ENCODE measurements at places on chromosomes 1 and 21.

DNA sequence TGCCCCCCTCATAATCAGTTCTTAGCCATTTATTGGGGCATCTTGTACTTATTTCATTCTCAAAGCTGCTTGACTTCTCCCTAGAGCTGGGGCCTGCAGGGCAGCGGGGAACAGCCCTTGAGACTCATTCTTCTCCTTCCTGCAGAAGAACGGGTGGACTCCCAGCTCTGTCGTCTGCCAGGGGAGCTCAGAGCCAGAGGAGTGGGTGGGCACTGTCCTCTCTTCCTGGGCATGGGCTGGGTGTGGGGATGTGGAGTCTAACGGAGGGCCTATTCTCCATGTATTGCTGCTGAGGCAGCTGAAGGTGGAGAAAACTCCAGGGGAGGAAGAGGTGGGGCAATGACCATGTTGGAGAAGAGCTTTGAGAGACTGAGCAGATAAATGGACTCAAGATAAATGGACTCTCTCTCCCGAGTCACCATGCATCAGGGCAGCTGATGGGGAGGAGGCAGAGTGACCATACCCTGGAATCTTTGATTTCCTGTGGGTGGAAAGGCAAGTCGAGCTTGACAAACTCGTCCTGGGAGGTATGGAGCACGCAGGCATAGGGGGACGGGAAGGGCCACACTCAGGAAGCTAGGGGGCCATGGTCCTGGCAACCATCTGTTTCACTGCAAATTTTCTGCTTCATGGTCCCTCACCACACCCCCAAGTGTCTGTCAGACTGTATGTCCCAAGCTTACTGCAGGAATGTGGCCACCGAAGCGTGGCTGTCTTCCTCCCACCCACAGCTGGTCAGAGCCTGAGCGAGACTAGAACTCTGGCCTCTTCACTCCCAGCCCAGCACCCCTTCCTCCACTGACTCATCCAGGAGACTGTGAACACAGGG lies 56.9 kb upstream of the ATP2B4 start:
- no peak for DNase-seq

- DNase-seq = peak; percentile 22
Measured at GRCh38 chr1:165914136-165914798, 86.9 kb downstream of the UCK2 start.

DNA sequence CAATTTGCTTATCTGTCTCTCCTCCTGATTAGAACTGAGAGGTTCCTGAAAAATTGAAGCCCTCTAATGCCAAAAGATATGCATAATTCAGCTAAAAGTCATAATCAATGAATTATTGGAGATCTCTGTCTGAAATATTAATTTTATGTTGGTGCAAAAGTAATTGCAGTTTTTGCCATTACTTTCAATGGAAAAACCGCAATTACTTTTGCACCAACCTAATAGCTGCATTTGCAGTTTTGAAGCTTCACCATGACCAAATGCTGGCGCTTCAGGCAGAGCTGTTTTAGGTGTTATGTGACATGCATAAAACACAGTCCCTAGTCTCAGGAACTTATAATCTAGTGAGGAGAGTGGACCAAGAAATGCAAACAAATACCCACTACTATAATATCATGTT lies 29.7 kb upstream of the FASLG start:
- DNase-seq = no peak

DNA sequence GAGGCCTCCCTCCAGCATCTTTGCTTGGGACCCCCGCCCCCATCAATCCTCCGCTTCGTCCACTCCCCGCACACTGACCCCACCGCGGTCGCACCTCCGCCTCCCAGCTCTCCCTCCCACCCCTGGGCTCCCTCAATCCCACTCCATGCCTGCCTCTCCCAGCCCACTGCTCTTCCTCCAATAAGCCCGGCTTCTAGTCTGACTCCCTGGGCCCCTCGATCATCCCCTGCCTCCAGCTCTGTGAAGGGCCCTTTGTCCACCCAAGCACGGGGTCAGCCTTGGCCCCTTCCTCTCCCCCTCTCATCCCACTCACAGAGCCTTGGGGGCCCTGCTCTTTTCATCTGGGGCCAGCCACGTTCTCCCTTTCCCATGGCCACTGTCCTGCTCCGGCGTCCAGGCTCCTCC lies 1.5 kb upstream of the TMEM200B start:
- DNase-seq = no peak

- DNase-seq = no peak
Measured at GRCh38 chr1:174580801-174581200, 133.0 kb downstream of the GPR52 start.

DNA sequence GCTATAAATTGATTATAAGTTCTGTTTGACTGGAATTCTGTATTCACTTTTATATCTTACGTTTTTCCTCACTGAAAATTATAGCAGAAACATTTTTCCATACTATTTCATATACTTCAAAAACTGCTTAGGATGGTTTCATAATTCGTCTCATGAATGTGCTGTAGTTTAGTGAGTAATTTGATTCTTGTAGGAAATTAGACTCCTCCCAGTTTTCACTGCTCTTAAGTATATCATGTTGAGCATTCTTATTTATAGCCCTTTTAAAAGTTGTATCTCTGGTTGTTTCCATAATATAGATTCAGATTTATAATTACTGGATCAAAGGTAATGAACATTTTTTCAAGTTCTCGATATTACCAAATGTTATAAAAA lies 250.6 kb downstream of the FMN2 start:
- no peak for DNase-seq

DNA sequence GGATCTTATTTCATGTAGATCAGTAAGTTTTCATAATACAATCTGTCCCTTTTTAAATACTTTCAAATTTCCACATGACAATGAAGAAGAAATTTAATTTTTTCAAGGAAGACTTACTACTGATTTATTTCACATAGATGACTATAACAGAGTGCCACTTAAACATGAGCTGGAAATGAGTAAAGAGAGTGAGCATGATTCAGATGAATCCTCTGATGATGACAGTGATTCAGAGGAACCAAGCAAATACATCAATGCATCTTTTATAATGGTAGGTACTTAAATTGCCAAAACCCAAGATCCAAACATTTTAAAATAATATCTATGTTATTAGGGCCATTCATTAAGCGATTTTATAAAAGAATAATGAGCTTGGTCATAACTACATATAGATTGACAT lies 110.4 kb downstream of the PTPRC start:
- DNase-seq = no peak

GRCh38 chr21:44947930-44948331 lies 8.1 kb downstream of the SLX9 start:
- DNase-seq = no peak

GRCh38 chr1:223012176-223012788 lies 130.8 kb downstream of the TLR5 start:
- DNase-seq = no peak

- DNase-seq = no peak
Measured at GRCh38 chr1:26907071-26907917, 6.5 kb downstream of the NR0B2 start.

DNA sequence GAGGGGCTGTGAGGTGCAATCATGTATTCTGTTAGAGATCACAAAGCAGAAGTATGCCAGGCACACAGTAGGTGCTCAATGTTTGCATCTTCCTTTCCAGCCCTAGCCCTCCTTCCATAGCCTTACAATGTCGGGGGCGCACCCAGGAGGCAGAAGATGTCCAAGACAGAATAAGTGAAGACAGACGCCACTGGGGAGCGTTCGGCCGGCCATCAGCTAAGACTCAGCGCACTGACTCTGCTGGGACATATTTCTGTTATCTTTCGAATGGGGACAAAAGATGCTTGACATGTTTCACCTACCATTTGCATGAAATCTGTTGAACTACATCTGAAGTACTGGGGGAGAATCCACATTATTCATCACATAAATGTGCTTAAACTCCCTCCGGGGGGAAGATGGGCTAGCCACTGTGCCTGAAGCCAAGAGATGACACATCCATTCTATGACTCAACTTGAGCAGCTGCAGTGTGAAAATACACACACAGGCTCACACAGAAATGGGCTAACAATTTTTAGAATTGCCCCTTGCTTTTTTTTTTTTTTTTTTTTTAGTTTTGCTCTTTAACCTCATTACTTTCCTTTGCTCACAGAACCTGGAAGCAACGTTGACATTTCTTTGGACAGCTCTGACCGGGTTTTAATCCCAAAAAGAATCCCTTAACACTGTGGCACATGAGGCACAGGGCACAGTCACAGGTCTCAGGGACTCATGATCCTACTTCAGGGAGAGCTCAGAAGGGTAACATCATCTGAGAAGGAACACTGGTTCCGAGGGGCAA lies 7.9 kb downstream of the TIAM1 start:
- DNase-seq = no peak

DNA sequence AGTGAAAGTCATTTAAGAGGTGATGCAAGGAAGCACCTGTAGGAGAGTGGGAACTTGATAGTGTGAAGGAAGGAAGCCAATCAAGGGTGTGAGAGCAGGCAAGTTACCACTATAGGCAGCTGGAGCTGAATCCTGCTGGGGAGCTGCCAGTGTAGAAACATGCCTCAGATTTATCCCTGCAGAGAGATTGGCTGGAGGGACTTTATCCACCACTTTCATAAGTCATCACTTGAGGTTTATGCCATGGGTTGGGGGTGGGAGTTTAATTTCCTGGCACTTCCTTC lies 443.6 kb downstream of the PLPP3 start:
- no peak for DNase-seq

DNA sequence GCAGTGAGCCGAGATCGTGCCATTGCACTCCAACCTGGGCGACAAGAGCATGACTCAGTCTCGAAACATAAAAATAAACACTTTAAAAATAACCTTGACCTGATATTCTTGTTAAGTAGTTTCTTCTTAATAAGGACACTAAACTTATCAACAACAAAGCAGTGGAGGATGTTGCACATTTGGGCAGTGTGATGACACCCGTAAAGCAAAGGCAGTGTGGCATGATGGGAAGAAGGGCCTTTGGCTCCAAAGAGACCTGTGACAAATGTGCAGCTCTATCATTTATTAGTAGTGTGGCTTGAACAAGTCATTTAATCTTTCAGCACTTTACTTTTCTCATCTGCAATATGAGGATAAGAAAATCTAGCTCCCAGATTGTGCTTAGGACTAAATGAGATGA lies 348.0 kb upstream of the PLD5 start:
- DNase-seq = no peak

DNA sequence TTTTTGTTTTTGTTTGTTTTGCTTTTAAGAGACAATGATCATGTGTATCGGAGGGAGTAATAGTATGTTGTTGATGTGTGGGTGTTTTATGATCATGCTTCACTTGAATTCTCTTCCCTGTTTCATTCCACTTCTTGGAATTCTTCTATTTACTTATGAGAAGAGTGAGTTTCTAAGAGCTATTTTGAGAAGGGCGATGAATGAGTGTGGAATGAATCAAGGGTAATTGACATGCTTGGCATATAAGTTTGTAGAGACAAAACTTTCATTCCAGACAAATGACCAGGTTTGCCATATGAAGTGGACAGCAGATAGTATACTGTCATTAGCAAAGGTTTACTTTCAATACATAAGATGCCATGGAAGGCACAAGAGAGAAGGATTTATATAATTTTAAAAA lies 42.3 kb upstream of the PDC start:
- DNase-seq = no peak

DNA sequence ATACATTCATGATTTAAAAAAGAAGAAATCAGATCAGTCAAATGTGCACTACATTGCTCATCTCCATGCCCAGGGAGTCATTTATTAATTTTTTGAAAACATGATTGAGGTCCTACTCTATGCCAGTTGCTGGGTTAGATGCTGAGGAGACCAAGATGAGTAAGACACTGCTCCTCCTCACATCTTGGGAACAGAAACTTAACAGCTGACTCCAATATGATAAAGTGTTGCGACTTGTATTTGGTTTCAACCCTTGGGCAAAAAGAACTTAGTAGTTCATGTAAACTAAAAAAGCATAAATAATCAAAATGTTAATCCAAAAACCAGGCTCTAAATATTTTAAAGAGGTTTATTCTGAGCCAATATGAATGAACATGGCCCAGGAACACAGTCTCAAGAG lies 56.9 kb downstream of the OPTC start:
- no peak for DNase-seq

GRCh38 chr1:154329551-154330131 lies 4.3 kb downstream of the ATP8B2 start:
- no peak for DNase-seq

GRCh38 chr1:241660424-241660972 lies 8.4 kb downstream of the WDR64 start:
- no peak for DNase-seq

DNA sequence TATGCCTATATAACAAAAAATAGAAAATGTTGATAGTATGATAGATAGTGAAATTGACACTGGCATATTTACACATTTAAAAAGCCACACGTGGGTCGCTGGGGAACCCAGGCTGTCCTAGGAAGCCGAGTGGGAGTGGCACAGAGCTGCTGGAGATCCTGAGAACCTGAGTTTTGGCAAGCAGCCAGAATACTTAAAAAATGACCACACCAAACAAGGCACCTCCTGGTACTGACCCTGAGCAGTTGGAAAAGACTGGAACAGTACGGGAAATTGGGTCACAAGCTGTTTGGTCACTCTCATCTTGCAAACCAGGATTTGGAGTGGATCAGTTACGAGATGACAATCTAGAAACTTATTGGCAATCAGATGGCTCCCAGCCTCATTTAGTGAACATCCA lies 111.5 kb downstream of the ZFYVE9 start:
- DNase-seq = no peak

GRCh38 chr1:9657521-9658032 lies 6.0 kb downstream of the PIK3CD start:
- DNase-seq = no peak

DNA sequence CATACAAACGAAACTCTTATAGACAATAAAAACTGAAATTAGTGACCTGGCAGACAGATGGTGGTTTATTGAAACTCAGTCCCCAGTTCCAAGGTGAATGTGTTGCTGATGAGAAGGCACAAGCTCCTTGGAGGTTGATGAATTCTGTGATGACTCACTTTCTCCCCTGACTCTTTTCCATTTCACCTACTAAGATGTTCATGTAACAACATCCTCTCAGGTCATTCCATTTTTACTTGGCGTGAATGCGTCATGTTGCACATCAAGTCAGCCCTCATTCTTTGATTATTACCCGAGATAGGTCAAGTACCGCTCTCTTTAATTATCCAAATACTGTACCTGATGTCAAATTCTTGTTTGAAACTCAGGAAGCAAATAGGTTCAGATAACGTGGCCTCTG lies 10.1 kb upstream of the IL10RB start:
- no peak for DNase-seq

DNA sequence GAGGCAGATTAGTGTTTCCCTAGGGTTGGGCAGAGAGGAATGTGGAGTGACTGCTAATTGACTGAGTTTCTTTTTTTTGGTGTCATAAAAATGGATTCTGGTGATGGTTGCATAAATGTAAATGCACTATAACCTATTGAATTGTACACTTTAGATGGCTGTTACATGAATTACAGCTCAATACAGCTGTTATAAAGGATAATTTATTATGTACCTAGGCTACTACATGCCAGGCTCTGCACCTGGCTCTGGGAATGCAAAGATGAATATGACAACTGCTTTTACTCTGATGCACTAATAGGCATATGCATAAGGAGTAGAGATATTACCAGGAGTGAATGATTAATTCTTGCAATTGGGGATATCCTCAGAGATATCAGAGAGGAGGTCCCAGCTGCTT lies 345.3 kb downstream of the PTBP2 start:
- no peak for DNase-seq
